ENCODE measurements at places on chromosomes 6 and 20. TPM values are rescaled to one million over a fixed set of nuclear protein-coding genes. Genes with fewer than 3 reads are reported as not detected.

The ULBP1 gene
- not detected for total RNA-seq

The MYB gene
- total RNA-seq = 14.2 TPM

The KIF25 gene
- total RNA-seq = not detected

The MROH8 gene
- 1.2 TPM for total RNA-seq

- no peaks in the 10 kb centered on the region for H3K4me1 ChIP-seq
- no peak overlapping the region for H3K4me3 ChIP-seq
- H3K27me3 ChIP-seq = no peaks in the 10 kb centered on the region
- no peak overlapping the region for H3K27ac ChIP-seq
- no peak for DNase-seq
- no peaks in the 10 kb centered on the region for H3K36me3 ChIP-seq
Measured at GRCh38 chr20:19129306-19129705, 83.1 kb upstream of the SLC24A3 start.

The SLC2A4RG gene
- total RNA-seq = 111 TPM

- no peaks in the 10 kb centered on the region for H3K36me3 ChIP-seq
- peaks cover 48% of the 10 kb centered on the region for H3K27me3 ChIP-seq
- H3K4me1 ChIP-seq = no peaks in the 10 kb centered on the region
- no peak for DNase-seq
Measured at GRCh38 chr6:108169464-108170331, 3.9 kb downstream of the NR2E1 start.

The ADGRF5 gene
- total RNA-seq = not detected

- no peak for DNase-seq
- no peaks in the 10 kb centered on the region for H3K27me3 ChIP-seq
- H3K27ac ChIP-seq = no peak overlapping the region
- no peaks in the 10 kb centered on the region for H3K36me3 ChIP-seq
- no peaks in the 10 kb centered on the region for H3K4me1 ChIP-seq
Measured at GRCh38 chr20:4776079-4776630, 54.4 kb downstream of the PRND start.

The AHI1 gene
- 32.1 TPM for total RNA-seq

The SDC4 gene
- total RNA-seq = 0.56 TPM

DNA sequence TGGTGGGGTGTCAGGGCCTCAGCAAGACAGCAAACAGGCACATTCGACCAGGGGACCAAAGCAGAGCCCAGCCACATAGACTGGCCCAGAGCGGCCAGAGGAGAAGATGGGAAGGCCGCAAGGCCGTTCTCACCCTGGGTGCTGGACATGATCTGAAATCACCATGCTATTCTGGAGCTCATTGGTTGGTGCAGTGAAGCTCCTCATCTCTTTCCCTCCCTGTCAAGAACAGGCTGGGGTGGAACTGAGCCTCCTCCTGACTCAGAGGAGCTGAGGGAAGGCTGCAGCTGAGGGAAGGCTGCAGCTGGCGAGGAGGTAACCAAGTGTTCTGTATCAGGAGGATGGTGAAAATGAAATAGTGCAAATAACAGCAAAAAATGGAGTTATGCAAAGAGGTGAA, 80.0 kb downstream of the AKAP7 start:
- H3K27me3 ChIP-seq = no peaks in the 10 kb centered on the region
- H3K4me1 ChIP-seq = peaks cover 19% of the 10 kb centered on the region
- no peak overlapping the region for H3K4me3 ChIP-seq
- H3K36me3 ChIP-seq = no peaks in the 10 kb centered on the region

The CD24 gene
- 0.24 TPM for total RNA-seq

GRCh38 chr20:39264506-39265172, 302.5 kb downstream of the DHX35 start:
- no peak for DNase-seq
- no peak overlapping the region for H3K4me3 ChIP-seq
- H3K36me3 ChIP-seq = no peaks in the 10 kb centered on the region
- no peaks in the 10 kb centered on the region for H3K4me1 ChIP-seq
- H3K27me3 ChIP-seq = no peaks in the 10 kb centered on the region
- H3K27ac ChIP-seq = no peak overlapping the region

The BPIFB2 gene
- not detected for total RNA-seq

DNA sequence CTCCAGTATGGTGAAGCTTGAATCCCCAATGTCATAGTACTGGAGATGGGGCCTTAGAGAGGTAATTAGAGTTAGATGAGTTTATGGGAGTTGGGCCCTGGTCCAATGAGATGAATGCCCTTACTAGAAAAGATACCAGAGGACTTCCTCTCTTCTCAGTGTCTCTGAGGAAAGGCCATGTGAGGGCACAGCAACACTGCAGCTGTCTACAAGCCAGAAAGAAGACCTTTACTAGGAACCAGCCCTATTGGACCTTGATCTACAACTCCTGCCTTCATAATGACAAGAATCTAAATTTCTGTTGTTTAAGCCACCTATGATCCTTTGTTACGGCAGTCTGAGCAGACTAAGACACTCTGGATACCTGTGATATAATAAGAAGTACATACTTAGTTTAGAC, 31.4 kb upstream of the AKAP7 start:
- H3K27ac ChIP-seq = no peak overlapping the region
- DNase-seq = no peak
- no peaks in the 10 kb centered on the region for H3K27me3 ChIP-seq

GRCh38 chr6:136405420-136406029, 115.9 kb upstream of the BCLAF1 start:
- no peaks in the 10 kb centered on the region for H3K27me3 ChIP-seq
- no peak overlapping the region for H3K27ac ChIP-seq
- no peaks in the 10 kb centered on the region for H3K36me3 ChIP-seq

DNA sequence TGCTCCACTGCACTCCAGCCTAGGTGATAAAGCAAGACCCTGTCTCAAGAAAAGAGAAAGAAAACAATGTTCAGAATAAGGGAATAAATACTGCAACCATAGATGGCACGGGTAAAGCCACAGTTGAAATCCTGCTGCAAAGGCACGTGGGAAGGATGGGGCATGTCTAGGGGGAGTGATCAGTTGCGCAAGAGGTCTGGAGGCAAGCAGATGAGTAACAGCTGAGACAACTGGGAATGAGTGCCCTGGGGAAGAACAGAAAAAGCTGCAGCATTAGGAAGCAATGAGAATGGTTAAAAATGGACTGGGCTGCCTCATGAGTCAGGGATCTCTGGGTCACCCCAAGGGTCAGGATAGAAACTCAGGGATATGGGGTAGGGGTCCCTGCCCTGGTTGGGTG, 96.3 kb downstream of the GMPR start:
- H3K27ac ChIP-seq = no peak overlapping the region
- no peaks in the 10 kb centered on the region for H3K36me3 ChIP-seq
- peaks cover 12% of the 10 kb centered on the region for H3K4me1 ChIP-seq
- no peaks in the 10 kb centered on the region for H3K27me3 ChIP-seq
- DNase-seq = no peak

All from naive thymus-derived CD4-positive, alpha-beta T cell (primary cell).